ENCODE measurements at places on chromosomes 4 and X.

- DNase-seq: no peak
Measured at GRCh38 chrX:39212456-39212855, 411.2 kb downstream of the MID1IP1 start.

DNA sequence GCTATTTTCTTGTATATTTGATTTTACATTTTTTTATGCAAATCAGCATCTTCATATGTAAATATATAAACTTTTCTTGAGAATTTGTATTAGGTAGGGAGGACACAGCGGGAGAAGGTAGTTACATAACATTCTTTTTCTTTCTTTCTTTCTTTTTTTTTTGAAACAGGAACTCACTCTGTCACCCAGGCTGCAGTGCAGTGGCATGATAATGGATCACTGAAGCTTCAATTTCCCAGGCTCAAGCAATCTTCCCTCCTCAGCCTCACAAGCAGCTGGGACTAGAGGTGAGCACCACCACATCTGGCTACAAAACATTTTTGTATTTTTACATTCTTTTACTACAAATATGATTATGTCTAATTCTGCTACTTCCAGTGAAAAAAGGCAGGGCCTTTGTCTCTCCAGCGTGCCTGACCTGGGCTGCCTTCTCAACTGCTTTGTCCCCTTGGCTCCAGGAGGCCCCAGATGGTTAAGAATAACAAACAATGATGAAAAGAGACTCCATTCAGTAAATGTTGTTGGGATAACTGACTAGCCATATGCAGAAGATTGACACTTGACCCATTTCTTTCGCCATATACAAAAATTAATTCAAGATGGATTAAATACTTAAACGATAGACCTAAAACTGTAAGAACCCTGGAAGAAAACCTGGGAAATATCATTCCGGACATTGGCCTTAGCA is 46.5 kb upstream of the FAT4 start:
- DNase-seq: no peak

DNA sequence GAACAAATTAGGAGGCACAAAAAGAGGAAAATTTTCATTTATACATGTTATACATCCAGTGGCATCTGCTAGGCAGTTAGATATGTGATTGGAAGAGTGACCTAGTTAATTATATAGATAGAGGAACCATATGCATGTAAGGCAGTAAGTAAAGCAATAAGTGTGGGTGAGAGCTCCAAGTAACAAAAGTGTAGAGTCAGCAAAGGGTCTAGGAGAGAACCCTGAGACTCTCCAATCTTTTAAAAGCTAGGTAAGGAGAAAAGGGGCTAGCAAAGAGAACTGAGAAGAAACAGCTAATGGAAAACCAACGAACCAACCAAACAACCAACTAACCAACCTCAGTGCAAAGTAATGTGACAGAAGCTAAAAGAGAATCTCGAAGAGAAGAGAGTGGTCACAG is 3.8 kb upstream of the CFAP299 start:
- DNase-seq: no peak

DNA sequence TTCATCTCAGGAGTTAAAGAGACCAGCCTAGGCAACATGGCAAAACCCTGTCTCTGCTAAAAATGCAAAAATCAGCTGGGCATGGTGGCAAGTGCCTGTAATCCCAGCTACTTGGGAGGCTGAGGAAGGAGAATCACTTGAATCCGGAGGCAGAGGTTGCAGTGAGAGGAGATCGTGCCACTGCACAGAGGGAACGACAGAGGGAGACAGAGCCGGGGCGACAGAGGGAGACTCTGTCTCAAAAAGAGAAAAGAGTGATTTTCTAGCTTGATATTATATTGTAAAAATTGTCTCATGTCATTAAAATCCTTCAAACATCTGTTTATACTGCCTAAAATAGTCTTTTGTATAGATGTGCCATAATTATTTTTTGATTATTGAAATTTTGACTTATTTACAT is 225.4 kb upstream of the AGA start:
- DNase-seq: no peak

DNA sequence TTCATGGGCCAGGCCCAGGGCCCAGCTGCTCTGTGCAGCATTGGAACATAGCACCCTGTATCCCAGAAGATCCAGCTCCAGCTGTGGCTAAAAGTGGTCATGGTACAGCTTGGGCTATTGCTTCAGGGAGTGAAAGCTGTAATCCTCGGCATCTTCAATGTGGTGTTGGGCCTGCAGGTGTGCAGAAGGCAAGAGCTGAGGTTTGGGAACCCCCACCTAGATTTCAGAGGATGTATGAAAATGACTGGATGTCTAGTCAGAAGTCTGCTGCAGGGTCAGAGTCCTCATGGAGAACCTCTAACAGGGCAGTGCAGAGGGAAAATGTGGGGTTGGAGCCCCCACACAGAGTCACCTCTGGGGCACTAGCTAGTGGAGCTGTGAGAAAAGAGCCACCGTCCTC is 341.7 kb downstream of the PPP3CA start:
- DNase-seq: no peak

- no peak for DNase-seq
Measured at GRCh38 chr4:134337574-134337973, 136.0 kb upstream of the PABPC4L start.

- DNase-seq: no peak
Measured at GRCh38 chrX:69097451-69098236, 67.6 kb downstream of the PJA1 start.

DNA sequence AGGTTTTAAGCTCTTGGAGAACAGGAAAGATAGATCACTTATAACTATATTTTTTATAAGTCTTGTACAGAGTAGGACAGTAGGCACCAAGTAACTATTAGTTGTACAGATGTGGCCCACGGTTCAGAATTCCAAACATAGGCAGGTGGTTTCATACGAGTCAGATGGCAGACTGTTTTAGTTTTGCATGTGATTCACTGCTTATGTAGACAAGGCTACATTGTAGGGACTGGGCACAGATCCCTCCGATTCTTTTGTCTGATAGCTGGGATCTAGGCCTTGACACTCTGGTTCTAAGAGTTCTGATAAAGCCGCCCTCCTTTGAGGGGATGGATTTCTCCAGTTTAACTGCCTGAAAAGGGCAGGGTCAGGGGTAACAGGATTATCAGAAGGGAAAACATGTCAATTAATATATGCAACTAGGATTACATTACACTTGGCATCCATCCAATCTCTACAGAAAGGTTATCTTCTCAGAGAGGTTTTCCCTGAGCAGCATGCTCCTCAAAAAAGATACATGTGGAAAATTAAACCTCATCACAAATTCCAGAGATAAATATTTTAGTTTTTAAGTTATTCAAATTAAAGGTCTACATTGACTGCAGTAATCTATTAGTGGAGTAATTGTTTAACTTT is 87.8 kb downstream of the SPRY1 start:
- no peak for DNase-seq

DNA sequence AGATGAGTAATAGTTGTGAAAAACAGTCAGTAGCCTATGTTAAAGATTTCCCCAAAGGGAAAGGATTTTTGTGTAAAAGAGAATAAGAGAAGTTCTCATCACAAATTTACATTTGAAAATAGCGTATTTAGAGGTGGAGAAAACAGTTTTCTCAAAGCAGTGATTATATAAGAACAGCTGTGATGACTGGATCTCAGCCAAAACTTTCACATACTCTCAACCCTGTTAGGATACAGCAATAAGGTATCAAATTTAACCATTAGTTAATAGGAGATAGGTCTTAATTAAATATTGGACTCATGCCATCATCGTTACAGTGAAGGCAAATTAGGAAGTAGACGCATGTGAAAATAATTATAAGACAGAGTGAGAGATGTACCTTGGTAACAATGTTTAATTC is 622.7 kb downstream of the PCDH18 start:
- no peak for DNase-seq

DNA sequence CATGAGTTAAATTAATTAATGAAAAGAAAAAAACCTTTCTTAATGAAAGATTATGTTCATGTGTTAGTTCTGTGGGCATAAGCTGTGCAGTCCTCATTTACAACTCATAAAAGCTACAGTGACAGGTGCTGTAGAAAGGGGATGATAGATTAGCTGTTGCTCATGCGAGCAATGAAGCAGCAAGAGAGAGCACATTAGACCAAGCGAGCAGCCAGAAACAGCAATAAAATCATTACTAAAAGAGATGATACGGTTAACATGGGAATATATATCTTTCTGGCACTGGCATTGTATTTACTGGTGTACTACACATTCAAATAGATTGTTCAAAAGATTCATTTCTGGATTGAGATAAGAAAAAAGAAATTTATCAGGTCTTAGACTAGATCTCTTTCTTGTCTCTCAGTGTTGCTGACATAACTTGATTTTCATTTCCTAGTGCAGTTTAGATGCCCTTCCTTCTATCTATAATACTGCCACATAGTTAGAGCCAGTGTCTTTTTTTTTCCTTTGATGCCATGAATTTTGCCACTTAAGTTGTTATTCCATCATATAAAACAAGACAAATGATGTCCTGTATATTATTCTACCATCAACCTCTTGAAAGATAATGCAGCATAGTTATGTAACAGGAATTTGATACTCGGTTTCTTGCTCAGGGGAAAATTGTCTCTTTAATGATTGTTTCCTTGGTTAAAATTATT is 164.6 kb downstream of the BANK1 start:
- DNase-seq: no peak

- no peak for DNase-seq
Measured at GRCh38 chr4:154560824-154561231, 2.0 kb upstream of the FGB start.

DNA sequence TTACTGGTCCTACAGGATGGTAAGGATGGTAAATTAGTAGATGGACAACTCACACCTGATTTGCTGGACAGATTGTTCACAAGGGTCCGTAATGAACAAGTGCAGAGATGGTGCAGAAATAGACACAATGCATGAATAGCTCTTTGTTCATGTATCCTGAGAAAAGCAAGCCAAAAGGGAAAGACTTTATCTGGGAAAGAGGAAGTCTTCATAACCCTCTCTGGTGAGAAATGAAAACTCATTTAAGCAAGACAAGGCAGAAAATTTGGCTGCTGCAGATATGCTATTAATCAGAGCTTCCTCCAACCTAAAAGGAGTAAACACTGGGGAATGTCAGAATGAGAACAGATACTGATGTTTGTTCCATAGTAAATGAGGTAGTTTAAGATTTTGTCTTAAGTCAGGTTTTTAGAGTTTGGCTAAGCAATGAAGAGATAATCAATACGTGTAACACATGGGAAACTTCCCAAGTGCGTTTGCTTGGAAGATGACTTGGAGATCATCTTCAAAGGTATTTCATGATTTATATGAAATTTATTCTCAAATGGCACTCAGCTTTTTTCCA is 152.4 kb upstream of the BMPR1B start:
- no peak for DNase-seq

DNA sequence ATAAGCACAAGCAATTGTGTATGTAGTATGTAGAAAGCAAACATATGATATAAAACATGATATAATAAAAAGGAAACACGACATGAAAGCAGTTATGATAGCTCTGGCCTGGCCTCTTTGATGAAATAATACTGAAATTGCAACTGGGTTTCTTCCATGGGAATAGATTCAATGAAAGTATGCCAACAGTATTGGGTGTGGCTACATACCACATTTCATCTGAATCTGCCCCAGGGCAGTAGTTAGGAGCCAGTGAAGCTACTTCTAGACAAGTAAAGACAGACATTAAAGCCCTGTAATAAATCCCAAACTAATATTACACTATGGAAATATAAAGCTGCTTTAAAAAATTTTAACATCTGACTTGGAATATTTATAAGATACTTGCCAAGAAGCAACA is 207.3 kb downstream of the FBXW7 start:
- DNase-seq: no peak

GRCh38 chr4:156201050-156201449 is 247.4 kb upstream of the CTSO start:
- DNase-seq: no peak
